ENCODE measurements at places on chromosomes 2 and 18.

DNA sequence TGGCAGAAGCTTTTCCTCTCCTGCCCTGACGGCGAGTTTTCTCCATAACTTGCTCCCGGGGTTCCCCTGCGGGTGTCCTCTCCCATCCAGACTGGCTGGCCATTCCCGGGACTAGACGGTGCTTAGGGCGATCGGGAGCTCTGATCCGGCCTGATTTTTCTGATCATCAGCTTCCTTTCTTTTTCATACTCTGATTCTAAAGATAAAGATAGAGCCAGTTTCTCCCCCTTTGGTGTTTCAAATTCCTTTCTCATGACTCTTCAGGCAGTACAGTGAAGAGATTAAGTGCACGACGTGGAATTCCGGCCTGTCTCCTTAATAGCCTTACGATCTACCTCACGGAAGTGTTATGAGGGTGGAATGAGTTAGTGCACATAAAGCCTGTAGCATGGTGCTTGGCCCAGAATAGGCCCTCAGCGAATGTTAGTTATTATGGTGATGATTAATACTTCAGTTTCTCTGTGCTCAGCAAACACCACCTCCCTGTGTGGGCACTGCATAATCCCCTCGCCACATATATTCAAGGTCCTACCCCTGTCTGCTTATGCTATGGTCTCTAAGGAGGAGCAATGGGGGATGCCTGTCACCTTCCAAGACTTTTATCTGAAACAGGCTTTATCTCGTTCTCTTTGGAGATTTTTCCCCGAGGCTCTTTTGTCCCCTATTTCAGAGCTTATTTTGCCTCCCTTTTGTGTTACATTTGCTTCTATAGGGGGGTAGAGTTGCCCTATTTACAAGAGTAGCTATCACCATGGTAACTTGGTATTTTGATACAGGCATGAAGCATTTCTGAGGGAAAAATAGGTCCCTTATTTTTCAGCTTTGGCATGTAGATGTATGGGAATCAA lies 254.8 kb downstream of the CDH2 start:
- DNase-seq: no peak

DNA sequence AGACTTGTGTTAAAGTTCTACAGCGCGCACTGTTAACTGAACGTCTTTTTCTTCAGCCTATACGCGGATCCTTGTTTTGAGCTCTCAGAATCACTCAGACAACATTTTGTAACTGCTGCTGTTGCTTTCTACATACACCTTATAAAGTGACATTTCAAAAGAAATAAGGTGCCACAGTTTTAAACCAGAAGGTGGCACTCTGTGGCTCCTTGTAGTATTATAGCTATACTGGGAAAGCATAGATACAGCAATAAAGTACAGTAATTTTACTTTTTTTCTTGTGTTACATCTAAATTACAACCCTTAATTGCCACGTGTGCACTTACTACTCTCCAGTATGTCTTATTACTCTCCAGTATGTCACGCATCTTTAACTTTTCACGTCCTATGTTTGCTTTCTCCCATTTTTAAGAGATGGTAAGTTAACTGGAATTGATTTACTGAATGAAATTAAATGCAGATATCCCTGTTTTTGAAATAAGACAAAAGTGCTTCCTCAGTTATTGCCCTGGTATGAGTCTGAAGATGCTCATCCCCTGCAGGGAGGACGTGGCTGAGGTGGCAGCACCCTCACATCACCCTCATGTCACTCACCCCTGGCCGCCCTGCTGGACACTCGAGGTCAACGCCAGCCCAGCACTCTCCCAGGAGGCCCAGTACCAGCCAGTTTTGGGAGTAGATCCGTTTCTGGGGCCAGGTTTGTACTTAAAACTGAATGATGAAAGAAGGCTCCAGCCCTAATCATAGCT lies 37.8 kb downstream of the GORASP2 start:
- DNase-seq: peak; percentile 20

- DNase-seq: no peak
Observed at GRCh38 chr2:196218106-196218505, 46.7 kb upstream of the STK17B start.

DNA sequence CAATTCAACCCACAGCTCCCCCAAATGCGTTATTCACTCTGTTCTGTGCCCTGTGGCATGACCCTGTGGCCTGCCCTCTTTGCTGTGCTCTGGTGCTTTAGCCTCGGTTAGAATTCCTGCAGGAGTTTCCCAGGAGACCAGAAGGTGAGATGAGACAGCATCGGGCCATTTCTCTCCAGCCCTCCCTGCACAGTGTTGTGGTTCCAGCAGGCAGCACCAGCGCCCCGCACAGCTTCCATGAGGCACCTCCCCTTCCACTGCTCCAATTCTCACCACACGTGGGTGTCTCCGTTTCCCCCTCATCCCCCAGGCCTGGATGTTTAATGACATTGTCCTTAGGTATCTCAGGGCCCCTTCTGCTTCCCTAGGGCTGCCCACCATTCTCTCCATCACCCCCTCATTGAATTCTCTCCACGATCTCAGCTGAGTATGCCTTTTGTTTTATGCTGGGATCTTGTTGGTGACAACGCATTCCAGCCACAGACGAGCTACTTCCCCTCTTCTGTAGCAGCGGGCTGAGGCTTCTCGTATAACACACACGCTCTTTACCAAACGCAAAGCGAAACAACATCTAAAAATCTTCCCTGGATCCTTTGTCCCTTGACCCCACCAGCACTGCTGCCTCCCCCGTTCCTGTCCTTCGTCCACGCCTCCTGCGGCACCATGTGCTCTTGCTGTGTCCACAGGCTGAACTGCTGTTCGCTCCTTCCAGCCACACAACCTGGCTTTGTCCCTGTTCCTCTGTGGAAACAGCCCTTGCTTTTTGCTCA lies 35.1 kb downstream of the ACKR3 start:
- DNase-seq: peak; percentile 26

GRCh38 chr2:140759426-140760156 lies 1371.2 kb downstream of the LRP1B start:
- DNase-seq: no peak

GRCh38 chr18:48979944-48980890 lies 29.5 kb upstream of the SMAD7 start:
- DNase-seq: no peak

GRCh38 chr2:147543056-147543455 lies 301.8 kb upstream of the ACVR2A start:
- DNase-seq: no peak

GRCh38 chr2:119319593-119319992 lies 47.0 kb downstream of the C2orf76 start:
- DNase-seq: no peak

- DNase-seq: no peak
Observed at GRCh38 chr2:44747794-44748193, 193.7 kb upstream of the SIX3 start.

DNA sequence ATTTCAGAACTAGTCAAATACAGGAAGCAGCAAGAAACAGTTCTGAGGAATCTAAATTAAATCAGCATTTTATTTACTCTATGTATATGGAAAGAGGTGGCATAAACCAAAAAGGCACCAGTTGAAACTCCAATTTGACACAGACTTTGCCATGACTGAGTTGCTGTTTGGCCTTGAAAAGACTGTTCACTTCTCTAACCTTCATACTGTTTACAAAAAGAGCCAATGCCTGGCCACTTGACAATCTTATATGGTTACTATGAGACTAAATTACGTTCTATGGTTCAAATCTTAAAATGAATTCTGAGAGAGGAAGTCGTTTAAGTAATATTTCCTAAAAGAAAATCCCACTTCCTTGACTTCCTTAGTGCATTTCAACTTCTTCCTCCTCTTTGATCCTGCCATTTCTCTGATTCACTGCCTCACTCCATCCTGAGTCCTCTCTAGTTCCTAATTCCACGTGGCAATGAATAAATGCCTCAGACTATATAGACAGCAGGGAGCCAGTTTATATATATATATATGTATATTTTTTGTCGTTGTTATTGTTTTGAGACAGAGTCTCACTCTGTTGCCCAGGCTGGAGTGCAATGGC lies 13.2 kb downstream of the CEP76 start:
- no peak for DNase-seq

DNA sequence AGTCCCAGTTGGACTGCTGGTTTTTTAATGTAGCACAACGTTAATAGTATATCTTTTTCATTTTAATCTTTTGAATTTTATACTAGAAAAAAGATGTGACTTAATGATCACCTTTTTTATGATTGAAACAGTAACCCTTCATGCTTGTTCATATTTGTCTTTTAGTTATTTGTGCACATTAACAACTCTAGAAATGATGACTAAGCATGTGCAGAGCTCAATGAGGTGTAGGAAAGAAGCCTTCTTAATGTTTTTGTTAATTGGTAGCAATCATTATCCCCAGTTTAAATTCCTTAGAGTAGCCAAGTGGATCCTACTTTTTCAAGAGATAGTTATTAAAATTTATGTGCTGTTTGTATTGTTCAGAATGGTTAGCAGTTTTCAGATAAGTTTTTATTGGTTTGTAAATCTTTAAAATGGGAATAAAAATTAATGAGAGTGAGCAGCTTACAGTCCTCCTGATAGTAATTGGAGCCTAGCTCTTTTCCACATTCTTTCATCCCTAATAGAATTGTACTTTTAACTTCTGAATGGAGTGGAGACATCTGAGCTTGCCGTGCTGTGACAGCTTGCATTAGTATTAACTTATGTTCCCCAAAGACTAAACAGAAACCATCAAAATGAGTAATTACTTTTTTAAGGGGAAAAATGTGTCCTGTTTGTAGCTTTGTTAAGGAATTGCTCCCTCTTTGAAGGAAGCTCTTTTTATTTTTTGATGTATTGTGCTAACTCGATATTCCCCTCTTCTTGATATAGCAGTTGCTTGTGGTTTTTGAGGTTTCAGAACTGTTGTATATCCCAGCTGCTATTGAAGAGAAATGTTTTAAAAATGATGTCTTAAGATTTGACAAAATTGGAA lies 17.3 kb downstream of the PIK3C3 start:
- no peak for DNase-seq

- no peak for DNase-seq
Observed at GRCh38 chr2:179818546-179818945, 42.9 kb downstream of the ZNF385B start.

- DNase-seq: no peak
Observed at GRCh38 chr18:49400398-49401072, 59.9 kb downstream of the DYM start.

DNA sequence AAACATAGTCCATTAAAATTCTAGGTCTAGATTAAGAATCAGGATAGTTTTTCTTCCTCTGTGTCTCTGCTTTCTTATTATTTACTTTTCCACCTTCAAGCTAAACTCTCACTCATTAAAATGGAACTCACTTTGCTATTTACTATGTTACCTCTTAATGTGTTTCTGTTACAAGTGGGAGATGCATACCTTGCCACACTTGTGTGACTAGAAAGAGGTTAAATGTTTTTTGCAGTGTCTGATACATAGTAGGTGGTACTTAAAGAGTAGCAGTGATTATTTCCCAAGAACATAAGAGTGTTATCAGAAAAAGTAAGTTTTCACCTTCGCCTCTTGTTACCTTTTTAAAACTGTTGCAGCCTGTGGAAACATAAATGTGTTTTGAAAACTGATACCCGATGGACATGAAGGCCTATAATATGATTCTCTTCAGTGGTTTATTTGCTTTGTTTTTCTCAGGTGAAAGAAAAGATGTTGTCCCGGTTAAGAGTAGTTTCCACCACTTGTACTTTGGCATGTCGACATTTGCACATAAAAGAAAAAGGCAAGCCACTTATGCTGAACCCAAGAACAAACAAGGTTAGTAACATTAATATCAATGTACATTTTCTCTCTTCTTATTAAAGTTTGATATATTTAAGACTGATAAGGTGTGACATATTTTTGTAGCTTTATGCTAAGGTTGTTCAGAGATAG lies 16.6 kb downstream of the ME2 start:
- DNase-seq: peak; percentile 51

- DNase-seq: no peak
Observed at GRCh38 chr2:229126066-229126465, 145.0 kb downstream of the PID1 start.

DNA sequence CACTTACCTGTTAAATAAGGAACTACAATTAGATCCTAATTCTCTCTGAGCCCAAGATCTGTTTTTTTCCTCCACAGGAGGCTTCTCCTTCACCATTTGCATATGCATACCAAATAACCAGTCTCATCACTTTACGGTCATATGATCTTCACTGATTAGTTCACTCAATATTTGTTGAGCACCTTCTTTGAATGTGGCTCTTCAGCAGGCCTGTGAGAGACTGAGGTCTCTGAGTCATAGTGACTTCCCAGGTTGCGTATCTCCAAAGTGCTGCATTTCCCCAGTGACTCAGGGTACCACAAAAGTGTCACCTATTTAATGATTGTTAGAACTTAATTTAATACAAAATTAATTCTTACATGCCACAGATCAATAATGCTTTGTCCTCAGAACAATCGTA lies 108.8 kb upstream of the TRIB2 start:
- DNase-seq: no peak

GRCh38 chr2:43158259-43158880 lies 68.0 kb downstream of the ZFP36L2 start:
- DNase-seq: no peak

DNA sequence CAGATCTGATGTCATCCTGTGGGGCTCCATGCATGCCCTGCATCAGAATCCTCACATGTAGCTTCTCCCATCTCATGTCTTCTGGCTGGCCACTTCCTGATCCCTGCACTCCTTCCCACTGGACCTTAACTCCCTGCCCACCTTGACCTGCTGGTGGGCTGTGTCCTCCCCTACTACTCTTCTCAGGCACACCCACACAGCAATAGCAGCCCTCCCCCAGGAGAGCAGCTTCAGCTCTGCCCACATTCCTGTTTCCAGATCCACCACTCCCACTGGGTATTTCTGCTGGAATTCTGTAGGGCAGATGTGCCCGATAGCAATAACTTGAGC lies 137.0 kb upstream of the HS6ST1 start:
- no peak for DNase-seq

GRCh38 chr2:161088658-161089350 lies 71.4 kb upstream of the TANK start:
- no peak for DNase-seq

DNA sequence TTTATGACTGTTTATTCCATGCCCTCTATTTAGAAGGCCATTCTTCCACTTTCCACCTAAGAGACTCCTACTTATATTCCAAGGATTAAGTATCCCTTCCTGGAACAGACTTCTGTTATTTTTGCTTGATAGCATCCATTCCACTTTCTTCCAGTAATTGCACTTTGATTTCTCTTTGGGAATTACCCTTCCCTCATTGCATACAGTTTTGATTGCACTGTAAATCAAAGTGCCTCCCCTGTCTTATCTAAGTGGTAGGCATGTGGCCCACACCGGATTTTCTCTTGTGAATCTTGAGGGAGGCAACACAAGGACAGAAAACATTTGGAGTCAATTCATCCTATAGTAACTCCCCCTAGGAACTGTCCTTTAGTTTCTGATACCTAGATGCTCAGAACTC lies 120.4 kb downstream of the PDE11A start:
- DNase-seq: no peak

DNA sequence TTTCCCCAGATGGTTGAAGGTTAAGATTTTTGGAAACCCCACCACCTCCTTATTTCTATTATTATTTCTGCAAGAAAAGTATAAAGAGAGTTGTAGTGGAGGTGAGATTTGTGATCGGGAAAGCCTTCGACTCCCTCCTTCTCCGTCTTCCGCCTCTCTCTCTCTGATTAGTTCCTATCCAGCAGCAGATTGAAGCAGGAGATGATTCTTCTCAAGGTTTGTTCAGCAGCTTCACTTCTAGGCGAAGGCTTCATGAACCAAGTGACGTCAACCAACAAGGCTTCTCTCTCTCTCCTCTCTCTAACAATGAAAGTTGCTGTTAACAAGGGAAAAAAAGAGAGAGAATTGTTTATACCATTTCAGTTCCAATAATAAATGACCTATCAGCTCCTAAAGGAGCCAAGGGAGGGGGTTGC lies at the start of gene BAZ2B:
BAZ2B (minus strand) TSS at position 263 of the 416 bp plus-strand sequence. CDS start 137,829 bp downstream, outside the sequence.
- peak; percentile 61 for DNase-seq
